Astrocyte (in vitro differentiated cells and primary cell): ENCODE measurements at places on chromosomes 12 and 14.

DNA sequence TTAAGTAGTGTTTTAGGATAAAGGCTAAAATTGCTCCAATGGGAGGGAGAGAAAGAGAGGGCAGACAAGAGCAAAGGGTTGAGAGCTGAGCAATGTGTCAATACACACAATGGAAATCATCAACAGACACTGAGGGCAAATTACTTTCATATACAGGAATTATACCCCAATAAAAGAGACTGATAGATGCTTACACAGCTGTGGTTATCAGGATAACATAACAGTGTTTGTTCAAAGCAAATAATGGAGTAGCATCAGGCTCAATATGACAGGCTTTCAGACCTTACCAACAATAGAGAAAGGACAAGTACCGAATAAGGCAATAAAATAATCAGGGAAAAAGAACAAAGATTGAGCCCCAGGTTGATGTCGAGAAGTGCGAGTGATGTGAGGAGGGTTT is 53.4 kb upstream of the DIO2 start:
- H3K27me3 ChIP-seq = no peaks in the 10 kb centered on the region
- H3K4me1 ChIP-seq = peaks cover 4% of the 10 kb centered on the region
- no peak for DNase-seq
- H3K27ac ChIP-seq = no peak overlapping the region
- H3K4me3 ChIP-seq = no peak overlapping the region
- H3K36me3 ChIP-seq = no peaks in the 10 kb centered on the region

GRCh38 chr12:132489078-132489601 is 811 bp upstream of the FBRSL1 start:
- H3K27ac ChIP-seq = no peak overlapping the region
- peak overlapping the region; percentile 49 for H3K4me3 ChIP-seq
- DNase-seq = no peak
- peaks cover 6% of the 10 kb centered on the region for H3K27me3 ChIP-seq

GRCh38 chr14:50064993-50065392 is 51.4 kb downstream of the VCPKMT start:
- H3K4me3 ChIP-seq = no peak overlapping the region
- no peak overlapping the region for H3K27ac ChIP-seq
- no peaks in the 10 kb centered on the region for H3K36me3 ChIP-seq
- H3K4me1 ChIP-seq = peaks cover 43% of the 10 kb centered on the region
- no peaks in the 10 kb centered on the region for H3K27me3 ChIP-seq
- DNase-seq = peak; percentile 22

- H3K4me1 ChIP-seq = peaks cover 9% of the 10 kb centered on the region
- H3K27me3 ChIP-seq = no peaks in the 10 kb centered on the region
- peak overlapping the region; percentile 95 for H3K27ac ChIP-seq
- no peaks in the 10 kb centered on the region for H3K36me3 ChIP-seq
- DNase-seq = peak; percentile 74
Measured at GRCh38 chr12:71840231-71840847, 780 bp downstream of the TBC1D15 start.

DNA sequence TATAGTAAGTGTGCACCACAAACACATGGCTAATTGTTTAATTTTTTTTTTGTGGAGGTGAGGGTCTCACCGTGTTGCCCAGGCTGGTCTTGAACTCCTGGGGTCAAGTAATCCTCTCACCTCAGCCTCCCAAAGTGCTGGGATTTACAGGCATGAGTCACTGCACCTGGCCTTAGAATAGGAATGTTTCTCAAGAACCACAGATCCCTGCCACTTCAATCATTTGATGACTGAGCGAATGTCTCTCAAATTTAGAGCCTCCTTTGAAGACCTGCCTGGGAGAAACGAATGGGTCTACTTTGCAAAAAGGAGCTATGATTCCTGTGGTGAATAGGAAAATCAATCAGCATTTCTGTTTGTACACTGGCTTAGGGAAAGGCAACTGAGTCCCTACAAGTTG is 33.5 kb upstream of the CHST11 start:
- no peak overlapping the region for H3K27ac ChIP-seq
- no peak overlapping the region for H3K4me3 ChIP-seq
- H3K36me3 ChIP-seq = no peaks in the 10 kb centered on the region
- no peak for DNase-seq
- H3K27me3 ChIP-seq = peaks cover 31% of the 10 kb centered on the region
- H3K4me1 ChIP-seq = no peaks in the 10 kb centered on the region

GRCh38 chr14:46887144-46887543 is 235.6 kb upstream of the RPL10L start:
- no peak for DNase-seq
- no peak overlapping the region for H3K27ac ChIP-seq
- H3K4me3 ChIP-seq = no peak overlapping the region
- no peaks in the 10 kb centered on the region for H3K4me1 ChIP-seq
- no peaks in the 10 kb centered on the region for H3K27me3 ChIP-seq

- no peaks in the 10 kb centered on the region for H3K36me3 ChIP-seq
- no peak for DNase-seq
- H3K4me1 ChIP-seq = peaks cover 24% of the 10 kb centered on the region
- H3K27ac ChIP-seq = no peak overlapping the region
Measured at GRCh38 chr12:12017798-12018197, 52.9 kb upstream of the BCL2L14 start.
